NCI-H524 treated with DMSO at 0.1 percent for 48 hours (cell line): ENCODE measurements at places on chromosomes 12 and 14.

GRCh38 chr12:88633312-88633711 lies 53.0 kb upstream of the KITLG start:
- no peak for DNase-seq

DNA sequence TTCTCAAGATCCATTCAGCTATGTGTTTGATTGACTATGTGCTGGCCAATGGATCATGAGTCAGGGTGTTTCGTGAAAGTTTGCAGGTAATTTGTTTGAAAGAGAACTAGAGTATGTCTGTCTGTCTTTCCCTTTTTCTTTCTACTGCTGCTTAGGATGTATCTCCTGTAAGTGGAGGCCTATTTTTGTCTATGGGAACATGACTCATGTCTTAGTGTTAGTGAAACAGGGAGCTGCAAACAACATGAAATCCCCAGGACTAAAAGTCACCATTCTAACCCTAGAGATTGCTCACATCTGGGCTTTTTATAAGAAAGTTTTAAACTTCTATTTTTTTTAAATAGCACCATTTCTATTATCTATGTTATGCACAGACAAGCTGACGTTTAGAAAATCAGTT lies 333.0 kb downstream of the CCER1 start:
- DNase-seq, result no peak

DNA sequence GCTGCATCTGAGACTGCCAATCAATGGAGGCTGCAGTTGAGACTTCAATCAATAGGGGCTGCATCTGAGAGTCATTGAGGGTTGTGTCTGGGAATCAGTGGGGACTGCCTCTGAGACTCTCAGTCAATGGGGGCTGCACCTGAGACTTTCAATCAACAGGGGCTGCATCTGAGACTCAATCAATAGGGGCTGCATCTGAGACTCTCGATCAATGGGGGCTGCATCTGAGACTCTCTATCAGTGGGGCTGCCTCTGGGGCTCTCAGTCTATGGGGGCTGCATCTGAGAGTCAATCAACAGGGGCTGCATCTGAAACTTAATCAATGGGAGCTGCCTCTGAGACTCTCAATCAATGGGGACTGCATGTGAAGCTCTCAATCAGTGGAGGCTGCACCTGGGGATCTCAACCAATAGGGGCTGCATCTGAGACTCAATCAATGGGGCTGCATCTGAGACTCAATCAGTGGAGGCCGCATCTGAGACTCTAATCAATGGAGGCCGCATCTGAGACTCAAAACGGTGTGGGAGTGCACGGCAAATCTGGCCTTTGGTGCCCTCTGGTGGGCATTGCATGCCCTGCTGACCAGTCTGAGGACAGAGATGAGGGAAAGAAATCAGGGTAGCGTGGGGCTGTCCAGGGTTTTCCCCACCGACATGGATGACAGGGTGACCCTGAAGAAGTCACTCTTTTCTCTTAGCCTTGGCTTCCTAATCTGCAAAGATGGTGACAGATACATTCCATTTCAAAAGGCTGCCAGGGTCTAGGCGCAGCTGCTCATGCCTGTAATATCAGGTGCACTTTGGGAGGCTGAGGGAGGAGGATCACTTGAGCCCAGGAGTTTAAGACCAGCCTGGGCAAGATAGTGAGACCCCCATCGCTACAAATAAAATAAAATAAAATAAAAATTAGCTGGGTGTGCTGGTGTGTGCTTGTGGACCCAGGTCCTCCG lies 41.3 kb upstream of the EIF5 start:
- DNase-seq, result no peak

GRCh38 chr14:57834961-57835360 lies 30.9 kb downstream of the SLC35F4 start:
- no peak for DNase-seq

- DNase-seq, result no peak
Observed at GRCh38 chr14:50362764-50363713, 33.6 kb downstream of the CDKL1 start.

DNA sequence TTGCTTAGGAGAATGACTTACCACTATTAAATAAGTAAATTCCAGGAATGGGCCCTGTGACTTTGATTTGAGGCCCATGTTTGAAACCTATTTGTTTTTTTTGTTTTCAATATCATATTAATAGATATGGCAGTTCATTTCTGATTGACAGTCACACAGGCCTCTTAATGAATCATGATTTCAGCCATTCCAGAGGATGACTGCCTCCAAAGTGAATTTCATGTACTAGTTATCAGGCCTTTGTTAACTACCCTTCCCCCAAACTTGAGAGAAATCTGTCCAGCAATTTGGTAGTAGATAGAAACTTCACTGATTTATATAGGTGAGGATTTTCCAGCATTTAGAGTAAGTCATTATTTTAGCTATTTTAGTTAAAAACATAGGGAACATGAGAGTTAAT lies 25.9 kb upstream of the GALNT16 start:
- DNase-seq, result no peak

DNA sequence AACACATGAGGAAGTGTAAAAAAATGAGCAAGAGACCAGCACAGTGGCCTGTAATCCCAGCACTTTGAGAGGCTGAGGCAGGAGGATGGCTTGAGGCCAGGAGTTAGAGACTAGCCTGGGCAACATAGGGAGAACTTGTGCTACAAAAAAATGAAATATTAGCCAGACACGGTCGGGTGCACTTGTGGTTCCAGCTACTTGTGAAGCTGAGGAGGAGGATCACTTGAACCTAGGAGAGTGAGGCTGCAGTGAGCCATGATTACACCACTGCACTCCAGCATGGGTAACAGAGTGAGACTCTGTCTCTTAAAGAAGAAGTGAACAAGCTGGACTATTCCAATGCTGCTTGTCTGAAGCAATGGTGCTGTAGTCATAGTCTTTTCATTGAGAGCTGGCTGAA lies 36.3 kb upstream of the MAP3K9 start:
- no peak for DNase-seq
